Left ventricle myocardium inferior (tissue), 1 donor: ENCODE measurements at places on chromosomes 2 and 18. TPM values are rescaled to one million over a fixed set of nuclear protein-coding genes. Genes with fewer than 3 reads are reported as not detected.

DNA sequence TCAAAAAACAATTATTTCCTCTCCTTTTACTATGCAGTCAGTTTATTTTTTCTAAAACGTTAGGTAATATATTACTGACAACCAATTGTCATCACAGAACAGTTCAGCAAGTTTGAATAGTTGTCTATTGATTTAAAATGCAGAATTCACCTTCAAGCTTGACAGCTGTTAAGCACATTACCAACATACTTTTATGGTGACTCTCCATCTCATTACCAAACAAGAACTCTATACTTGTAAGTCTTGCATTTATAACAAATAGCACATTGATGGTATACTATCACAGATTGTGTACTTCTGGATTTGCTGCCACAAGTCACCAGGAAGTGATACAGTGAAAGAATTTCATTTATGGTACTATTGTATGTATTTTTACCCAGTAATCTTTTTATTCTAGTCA lies 99.4 kb upstream of the PPP1CB start:
- no peak overlapping the region for H3K27ac ChIP-seq
- H3K4me3 ChIP-seq: no peak overlapping the region
- no peaks in the 10 kb centered on the region for H3K36me3 ChIP-seq
- DNase-seq: no peak
- peaks cover 13% of the 10 kb centered on the region for H3K4me1 ChIP-seq

GRCh38 chr2:225429717-225430116 lies 30.2 kb downstream of the NYAP2 start:
- H3K36me3 ChIP-seq: no peaks in the 10 kb centered on the region
- H3K4me3 ChIP-seq: no peak overlapping the region
- no peak for DNase-seq
- H3K4me1 ChIP-seq: no peaks in the 10 kb centered on the region
- no peaks in the 10 kb centered on the region for H3K27me3 ChIP-seq
- no peak overlapping the region for H3K27ac ChIP-seq

DNA sequence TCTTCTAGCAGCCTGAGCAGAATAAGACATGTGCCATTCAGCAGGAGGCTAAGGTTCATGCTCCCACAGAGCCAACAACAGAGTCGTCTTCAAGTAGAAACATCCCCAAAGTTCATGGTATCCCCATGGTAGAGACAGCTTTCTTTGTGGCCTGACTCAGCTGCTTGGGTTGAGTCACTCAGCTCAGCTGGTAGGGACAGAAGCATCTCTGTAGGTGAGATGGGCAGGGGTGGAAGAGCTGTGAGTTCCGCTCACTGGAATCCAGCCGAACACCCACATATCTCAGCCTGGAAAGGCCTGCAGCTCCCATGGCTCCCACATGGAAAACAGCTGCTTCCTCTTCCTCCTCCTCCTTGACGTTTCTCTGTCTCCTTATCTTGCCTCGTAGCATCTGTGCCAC lies 792.7 kb downstream of the RNF144A start:
- H3K27me3 ChIP-seq: peaks cover 11% of the 10 kb centered on the region
- DNase-seq: no peak
- no peak overlapping the region for H3K27ac ChIP-seq
- H3K4me1 ChIP-seq: no peaks in the 10 kb centered on the region
- no peaks in the 10 kb centered on the region for H3K36me3 ChIP-seq

DNA sequence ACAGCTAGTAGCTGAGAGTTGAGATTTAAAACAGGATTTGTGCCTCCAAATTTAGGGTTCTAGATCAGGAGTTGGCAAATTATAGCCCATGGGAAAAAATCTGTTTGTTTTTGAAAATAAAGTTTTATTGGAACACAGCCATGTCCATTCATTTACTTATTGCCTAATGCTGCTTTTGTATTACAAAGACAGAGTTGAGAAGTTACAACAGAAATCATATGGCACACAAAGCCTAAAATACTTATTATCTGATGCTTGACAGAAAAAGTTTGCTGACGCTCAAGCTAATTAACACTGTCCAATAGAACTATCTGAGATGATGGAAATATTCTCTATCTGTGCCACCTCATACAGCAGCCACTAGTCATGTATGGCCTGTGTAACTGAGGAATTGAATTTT lies 229.1 kb upstream of the RASGRP3 start:
- H3K36me3 ChIP-seq: peaks cover 9% of the 10 kb centered on the region
- no peaks in the 10 kb centered on the region for H3K27me3 ChIP-seq
- peaks cover 21% of the 10 kb centered on the region for H3K4me1 ChIP-seq
- DNase-seq: no peak
- no peak overlapping the region for H3K4me3 ChIP-seq

- no peak for DNase-seq
- no peaks in the 10 kb centered on the region for H3K27me3 ChIP-seq
- no peak overlapping the region for H3K4me3 ChIP-seq
- no peak overlapping the region for H3K27ac ChIP-seq
- peaks cover 42% of the 10 kb centered on the region for H3K4me1 ChIP-seq
Measured at GRCh38 chr2:23900541-23901322, 26.2 kb downstream of the ATAD2B start.

DNA sequence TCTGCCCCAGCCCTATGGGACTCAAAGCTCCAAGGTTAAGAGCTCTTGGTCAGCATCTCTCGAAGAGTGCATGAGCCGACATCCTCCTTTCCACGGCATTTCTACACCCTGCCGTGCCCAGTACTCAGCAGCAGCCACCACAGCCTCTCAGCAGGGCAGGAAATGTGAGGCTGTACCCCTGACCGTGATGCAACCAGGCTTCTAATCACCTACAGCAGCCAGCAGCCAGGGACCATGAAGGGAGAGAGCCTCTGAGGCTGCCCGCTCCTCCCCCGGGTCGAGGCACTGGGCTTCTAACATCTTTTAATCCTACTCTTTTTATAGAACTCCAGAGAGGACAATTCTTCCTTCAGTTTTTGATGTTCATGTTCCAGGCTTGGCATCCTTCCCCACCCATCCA lies 6.5 kb downstream of the CYS1 start:
- H3K4me1 ChIP-seq: peaks cover 19% of the 10 kb centered on the region
- peaks cover 20% of the 10 kb centered on the region for H3K27me3 ChIP-seq
- no peak for DNase-seq
- H3K4me3 ChIP-seq: no peak overlapping the region
- no peaks in the 10 kb centered on the region for H3K36me3 ChIP-seq

GRCh38 chr2:127347734-127348392 lies 39.9 kb downstream of the MAP3K2 start:
- no peaks in the 10 kb centered on the region for H3K27me3 ChIP-seq
- H3K4me1 ChIP-seq: peaks cover 56% of the 10 kb centered on the region
- no peak for DNase-seq
- no peak overlapping the region for H3K4me3 ChIP-seq
- H3K36me3 ChIP-seq: no peaks in the 10 kb centered on the region
- H3K27ac ChIP-seq: no peak overlapping the region

- no peak overlapping the region for H3K4me3 ChIP-seq
- no peak for DNase-seq
Measured at GRCh38 chr2:240507060-240507777, 50.6 kb downstream of the ANKMY1 start.

LYPD6 gene
- total RNA-seq: 0.08 TPM

CEBPZOS gene
- 61.3 TPM for total RNA-seq

TFPI gene
- 19.0 TPM for total RNA-seq

RESP18 gene
- total RNA-seq: not detected
